Naive B cell (primary cell): ENCODE measurements at places on chromosomes 16 and 17. TPM values are rescaled to one million over a fixed set of nuclear protein-coding genes. Genes with fewer than 3 reads are reported as not detected.

The CSH2 gene
- not detected for polyA plus RNA-seq

The BCL6B gene
- polyA plus RNA-seq: not detected

The MAPT gene
- polyA plus RNA-seq: 0.29 TPM

The CUEDC1 gene
- polyA plus RNA-seq: not detected

The MT1F gene
- 6.6 TPM for polyA plus RNA-seq

The CDRT15 gene
- polyA plus RNA-seq: not detected

The ADAMTS18 gene
- not detected for polyA plus RNA-seq

The TBC1D10B gene
- polyA plus RNA-seq: 11.5 TPM

The MEIOC gene
- 0.60 TPM for polyA plus RNA-seq

The ZNF469 gene
- 0.44 TPM for polyA plus RNA-seq

The CES3 gene
- 0.66 TPM for polyA plus RNA-seq

The KRTAP4-5 gene
- not detected for polyA plus RNA-seq

The HBA2 gene
- polyA plus RNA-seq: 262 TPM

The KRTAP2-3 gene
- polyA plus RNA-seq: not detected

The METTL2A gene
- polyA plus RNA-seq: 14.4 TPM

The AGRP gene
- polyA plus RNA-seq: not detected

The LLGL1 gene
- polyA plus RNA-seq: 0.86 TPM

The USP43 gene
- polyA plus RNA-seq: not detected

The NPW gene
- not detected for polyA plus RNA-seq

The TMEM88 gene
- polyA plus RNA-seq: not detected

The MYOCD gene
- polyA plus RNA-seq: not detected

The CACNG5 gene
- polyA plus RNA-seq: not detected

The TPSAB1 gene
- polyA plus RNA-seq: not detected

The GPR179 gene
- polyA plus RNA-seq: not detected

The GPS1 gene
- polyA plus RNA-seq: 108 TPM

The KRTAP17-1 gene
- polyA plus RNA-seq: not detected

The TNP2 gene
- not detected for polyA plus RNA-seq

The SREBF1 gene
- polyA plus RNA-seq: 4.8 TPM

The PTGES3L gene
- 0.45 TPM for polyA plus RNA-seq

The TP53TG3B gene
- not detected for polyA plus RNA-seq

The LITAFD gene
- polyA plus RNA-seq: not detected

The ZG16 gene
- polyA plus RNA-seq: not detected
